GM10248 (cell line): ENCODE measurements at places on chromosomes 2 and 18.

GRCh38 chr2:238905224-238905623 is 57.3 kb downstream of the TWIST2 start:
- no peak for DNase-seq

DNA sequence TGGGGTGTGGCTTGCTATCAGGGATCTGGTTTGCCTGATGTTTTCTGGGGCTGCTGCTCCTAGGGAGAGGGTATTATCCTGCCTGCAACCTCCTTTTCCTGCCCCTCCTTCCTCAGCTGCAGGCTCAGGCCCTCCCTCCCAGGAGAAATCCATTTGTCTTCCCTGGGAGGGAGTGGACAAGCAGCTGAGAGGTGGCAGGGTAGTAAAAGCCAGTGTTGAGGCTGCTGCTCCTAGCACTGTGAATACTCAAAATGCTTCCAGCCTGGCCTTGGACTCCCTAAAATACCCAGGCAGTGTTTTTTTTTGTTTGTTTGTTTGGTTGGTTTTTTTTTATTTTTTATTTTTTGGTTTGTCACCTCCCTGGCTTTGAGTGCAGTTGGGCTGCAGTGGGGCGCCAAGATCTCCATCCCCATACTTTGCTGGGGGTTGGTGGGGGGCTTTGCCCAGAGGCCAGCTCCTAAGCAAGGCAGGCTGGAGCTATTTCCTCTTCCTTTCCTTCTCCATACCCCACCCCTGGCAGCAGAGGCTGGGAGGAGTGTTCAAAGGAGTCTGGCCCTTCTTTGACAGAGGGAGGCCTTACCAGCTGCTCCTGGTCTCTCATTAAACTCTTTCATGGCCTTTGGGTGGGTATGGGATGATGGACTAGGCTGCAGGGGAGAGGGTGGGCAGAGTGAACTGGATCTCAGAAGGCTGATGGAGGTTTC is 13.6 kb downstream of the HOXD3 start:
- no peak for DNase-seq

DNA sequence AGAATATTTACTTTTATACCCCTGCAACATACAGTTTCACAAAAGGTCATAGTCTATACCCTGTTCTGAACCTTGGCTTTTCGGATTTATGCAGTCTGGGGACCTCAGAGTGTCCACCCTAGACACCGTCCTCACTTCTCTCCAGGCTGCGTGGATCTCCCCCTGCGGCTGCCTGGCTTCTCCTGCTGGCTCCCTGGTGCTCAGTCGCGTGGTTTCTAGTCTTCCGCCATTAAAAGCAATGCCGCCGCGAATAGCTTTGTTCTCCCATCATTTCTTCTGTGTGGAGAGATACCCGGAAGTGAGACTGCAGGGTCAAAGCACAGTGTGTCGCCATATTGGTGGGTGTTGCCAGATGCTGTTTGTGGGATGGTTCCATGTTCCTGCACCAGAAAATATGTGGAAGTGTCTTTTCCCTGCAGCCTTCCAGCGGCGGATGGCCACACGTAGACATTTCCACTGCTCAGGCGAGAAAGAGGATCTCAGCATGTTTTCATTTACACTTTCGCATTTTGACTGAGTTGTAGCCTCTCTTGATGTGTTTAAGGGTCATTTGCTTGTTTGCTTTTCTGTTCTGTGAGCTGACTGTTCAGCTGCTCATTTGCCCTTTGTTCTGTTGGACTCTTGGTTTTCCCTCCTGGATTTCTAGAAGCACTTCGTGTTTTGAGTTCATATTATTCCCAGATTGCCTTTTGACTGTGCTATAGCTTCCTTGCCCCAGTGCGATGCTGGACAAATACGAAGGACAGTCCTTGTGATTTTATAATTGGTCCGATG is 22.9 kb upstream of the ASB1 start:
- no peak for DNase-seq

- no peak for DNase-seq
Observed at GRCh38 chr2:163626639-163627109, 109.1 kb downstream of the FIGN start.

DNA sequence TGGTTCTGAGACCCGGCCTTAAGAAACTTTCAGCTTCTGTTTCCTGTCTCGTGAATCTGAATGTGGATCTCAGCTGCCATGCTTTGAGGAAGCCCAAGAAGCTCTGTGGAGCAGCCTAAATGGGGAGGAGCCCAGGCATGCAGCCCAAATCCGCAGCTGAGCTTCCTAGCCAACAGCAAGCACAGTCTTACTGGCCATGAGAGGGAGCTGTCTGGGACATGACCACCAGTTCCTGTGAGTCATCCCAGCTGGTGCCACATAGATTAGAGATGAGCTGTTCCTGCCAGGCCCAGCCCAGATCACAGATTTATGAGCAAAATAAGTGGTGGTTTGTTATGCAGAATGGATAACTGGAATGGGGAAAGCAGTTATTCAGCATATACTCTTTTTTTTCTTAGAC is 224.4 kb upstream of the APCDD1 start:
- no peak for DNase-seq

DNA sequence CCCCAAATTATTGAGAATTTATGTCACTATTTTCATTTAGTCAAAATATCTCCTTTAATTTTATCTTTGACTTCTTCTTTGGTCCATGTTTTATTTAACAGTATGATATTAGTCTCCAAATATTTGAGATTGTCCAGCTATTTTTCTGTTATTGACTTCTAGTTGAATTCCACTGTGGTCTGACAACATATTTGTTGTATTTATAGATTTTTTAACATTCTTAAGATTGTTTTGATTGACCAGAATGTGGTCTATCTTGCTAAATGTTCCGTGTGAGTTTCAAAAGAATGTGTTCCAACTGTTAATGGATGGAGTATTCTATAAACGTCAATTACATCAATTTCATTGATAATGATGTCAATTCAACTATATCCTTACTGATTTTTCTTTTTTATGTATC is 1452.1 kb downstream of the SUCLG1 start:
- no peak for DNase-seq

- DNase-seq: no peak
Observed at GRCh38 chr2:230335461-230335863, 8.5 kb downstream of the SP140L start.

DNA sequence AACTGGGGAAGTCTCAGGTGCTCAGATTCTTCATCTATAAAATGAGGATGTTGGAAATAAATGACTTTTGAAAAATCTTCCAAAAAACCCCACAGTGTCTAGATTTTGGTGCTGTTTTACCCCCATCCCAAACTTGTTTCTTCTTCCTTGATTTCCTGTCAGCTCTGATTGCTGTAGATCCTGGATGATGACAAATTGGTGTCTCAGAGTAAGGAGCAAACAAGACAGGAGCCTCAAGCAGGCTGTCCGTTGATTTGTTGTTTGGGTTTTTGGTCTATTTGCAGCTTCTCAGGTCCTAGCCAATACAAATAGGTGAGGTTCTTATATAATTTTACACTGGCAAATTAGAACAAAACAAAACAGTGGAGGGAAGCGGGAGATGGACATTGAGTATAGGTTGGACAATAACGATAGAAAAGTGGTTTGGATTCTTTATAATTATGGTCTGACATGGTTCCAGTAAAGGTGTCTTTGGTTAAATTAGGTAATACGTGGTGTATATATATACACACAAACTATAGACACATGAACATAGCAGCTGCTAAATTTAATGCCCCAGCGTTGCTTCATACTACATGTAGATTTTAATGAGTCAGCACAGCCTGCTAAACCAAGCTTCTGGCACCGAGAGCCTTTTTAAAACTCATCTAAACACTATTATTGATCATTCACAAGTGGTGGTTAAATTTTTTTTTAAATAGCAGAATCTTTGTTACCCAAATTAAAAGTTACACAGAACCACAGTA is 142.5 kb downstream of the FMNL2 start:
- DNase-seq: no peak

DNA sequence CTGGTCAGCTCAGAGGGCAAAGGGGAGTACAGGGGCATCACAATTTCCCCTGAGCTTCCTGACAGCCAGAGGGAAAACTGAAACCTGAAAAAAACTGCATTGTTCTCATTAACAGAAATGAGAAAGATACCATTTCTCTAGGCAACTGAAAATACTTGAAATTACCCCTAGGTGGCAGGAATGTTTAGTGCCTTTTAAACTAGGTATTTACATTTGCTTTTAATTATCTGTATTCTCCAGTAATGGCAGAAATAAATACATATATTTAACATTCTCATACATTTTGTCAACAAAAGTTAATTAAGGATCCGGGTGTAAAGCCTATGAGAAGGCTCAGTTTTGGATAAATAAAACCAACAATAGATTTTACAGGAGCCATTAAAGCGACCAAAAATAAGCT is 34.5 kb downstream of the RPL31 start:
- DNase-seq: peak; percentile 51

GRCh38 chr2:139020287-139020686 is 240.1 kb upstream of the NXPH2 start:
- DNase-seq: no peak

DNA sequence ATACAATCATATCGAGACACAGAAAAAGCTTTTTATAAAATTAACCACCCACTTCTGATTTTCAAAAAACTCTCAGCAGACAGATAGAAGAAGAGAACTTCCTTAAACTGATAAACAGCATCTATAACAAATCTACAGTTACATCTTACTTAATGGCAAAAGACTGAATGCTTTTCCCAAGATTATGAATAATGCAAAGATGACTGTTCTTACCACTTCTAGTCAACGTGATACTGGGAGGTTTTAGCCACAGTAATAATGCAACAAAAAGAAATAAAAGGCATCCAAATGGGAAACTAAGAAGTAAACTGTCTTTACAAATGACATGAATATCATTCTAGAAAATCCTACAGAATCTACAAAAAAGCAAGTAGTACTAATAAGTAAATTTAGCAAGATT is 58.0 kb upstream of the TMEM247 start:
- no peak for DNase-seq

GRCh38 chr2:237154884-237155851 is 69.5 kb downstream of the COPS8 start:
- DNase-seq: peak; percentile 46

- no peak for DNase-seq
Observed at GRCh38 chr2:18544171-18544570, 16.3 kb downstream of the RDH14 start.

DNA sequence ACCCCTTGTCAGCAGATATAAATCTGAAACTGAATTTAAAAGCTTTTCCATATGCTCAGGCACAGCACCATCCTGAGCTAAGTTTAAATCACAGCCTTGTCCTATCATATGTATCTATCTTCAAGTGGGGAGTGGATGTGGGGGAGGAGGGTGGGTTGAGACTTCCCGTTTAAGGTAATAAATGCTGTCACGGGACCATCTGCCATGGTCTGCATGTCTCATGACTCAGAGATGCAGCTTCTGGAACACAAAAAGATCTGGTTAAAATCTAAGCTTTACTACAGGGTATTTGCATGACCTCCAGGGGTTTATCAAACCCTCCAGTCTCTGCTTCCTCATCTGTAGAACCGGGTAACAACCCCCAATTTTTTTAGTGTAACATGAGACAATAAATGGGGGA is 377.7 kb upstream of the ST6GAL2 start:
- no peak for DNase-seq

- no peak for DNase-seq
Observed at GRCh38 chr2:41695198-41696113, 352.4 kb upstream of the PKDCC start.

GRCh38 chr2:101120124-101120996 is 30.8 kb downstream of the TBC1D8 start:
- no peak for DNase-seq

DNA sequence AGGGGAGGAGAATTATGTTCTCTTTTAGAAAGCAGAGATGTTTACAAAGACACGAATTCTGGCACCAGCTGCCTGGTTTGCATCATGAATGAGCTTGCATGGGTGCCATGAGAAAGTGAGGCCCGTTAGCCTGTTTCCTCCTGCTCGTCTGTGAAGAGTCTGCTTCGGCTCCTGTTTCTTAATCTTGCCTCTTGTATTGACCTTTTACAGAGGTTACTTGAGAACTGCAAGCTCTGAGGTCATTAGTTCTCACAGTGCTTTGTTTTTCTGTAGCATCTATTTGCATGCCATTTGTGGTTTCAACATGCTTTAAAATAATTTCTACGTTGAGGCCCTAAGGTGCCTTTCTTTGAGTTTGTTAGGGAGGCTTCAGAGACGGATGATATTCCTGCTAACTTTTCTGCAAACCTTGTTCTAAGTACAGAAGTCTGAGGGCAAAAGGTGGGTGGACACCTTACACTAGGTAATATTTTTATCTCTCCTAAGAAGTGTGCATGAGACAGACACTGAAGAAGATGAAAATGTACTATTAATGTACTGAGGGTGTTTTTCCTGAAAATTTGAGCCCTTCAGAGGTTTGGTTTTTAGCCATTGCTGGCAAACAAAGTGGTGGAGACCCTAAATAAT is 53.4 kb upstream of the LINC00305 start:
- DNase-seq: peak; percentile 42

GRCh38 chr18:24196764-24197163 is 57.9 kb downstream of the CABYR start:
- DNase-seq: no peak

DNA sequence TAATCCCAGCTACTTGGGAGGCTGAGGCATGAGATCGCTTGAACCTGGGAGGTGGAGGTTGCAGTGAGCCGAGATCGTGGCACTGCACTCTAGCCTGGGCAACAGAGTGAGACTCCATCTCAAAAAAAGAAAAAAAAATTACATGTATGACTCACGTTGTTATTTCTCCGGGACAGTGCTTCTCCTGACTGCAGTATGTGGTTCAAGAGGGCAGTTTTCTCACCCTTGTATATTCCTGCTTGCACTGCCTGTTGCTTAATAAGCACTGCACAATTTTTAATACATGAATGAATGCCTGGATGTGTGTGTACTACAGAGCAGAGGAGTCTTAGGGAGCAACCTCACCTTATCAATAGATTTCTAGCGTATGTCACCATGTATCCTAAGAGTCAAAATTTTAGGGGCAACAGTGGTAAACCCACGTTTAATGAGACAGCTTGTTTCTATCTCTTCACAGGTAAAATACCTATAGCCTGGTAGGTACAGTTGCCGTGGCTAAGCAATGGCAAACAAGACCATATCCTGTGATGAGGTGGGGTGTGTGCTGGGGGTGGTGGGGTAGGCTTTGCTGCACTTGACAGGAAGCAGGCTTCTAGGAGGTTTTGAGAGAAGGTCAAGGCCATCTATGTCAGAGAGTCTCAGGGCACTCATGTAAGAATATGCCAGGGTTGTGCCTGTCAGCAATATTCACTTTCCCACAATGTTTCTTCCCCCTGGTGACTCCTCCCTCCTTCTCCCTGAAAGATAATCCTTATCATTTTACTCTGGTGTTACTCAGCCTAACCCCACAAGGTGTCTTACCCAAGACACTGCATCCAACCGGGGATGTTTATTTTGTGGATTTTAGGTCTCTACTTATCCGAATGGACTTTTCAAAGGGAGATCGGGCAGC is 36.9 kb upstream of the MEX3C start:
- DNase-seq: no peak
